ENCODE measurements at places on chromosomes 16 and 17.

DNA sequence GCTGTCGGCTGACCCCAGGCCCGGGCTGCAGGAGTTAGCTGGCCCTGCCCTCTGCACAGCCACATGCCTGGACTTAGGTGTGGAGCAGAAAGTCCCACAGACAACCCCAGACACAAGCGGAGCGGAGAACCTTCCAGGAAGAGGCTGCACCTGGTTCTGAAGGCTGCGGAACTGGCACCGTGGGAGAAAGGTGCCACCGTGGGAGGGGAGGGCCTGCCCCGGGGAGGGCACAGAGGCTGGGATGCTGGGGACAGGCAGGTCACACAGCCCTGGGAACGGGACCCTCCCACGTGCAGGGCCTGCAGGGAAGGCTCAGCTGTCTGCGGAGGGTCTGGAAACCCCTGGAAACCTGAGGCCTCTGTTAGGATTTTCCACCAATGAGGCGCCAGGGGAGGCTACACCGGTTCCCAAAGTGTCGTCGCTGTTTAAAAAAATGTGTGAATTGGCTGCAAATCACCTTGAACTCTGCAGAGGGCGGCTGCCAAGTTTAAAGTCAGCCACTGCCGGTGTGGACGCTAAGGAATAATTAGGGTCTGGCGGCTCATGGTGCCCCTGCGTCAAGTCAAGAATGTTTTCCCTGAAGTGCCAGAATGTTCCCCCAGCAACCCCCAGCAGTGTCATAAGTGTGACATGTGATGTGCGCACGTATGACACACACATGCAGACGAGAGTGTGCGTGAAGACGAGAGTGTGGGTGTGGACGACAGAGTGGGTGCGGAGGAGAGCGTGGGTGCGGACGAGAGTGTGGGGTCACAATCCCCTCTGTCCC lies 50.9 kb upstream of the PABPN1L start:
- DNase-seq: no peak

- no peak for DNase-seq
These were observed 6.1 kb downstream of the ANKS4B start for GRCh38 chr16:21239646-21240045.

DNA sequence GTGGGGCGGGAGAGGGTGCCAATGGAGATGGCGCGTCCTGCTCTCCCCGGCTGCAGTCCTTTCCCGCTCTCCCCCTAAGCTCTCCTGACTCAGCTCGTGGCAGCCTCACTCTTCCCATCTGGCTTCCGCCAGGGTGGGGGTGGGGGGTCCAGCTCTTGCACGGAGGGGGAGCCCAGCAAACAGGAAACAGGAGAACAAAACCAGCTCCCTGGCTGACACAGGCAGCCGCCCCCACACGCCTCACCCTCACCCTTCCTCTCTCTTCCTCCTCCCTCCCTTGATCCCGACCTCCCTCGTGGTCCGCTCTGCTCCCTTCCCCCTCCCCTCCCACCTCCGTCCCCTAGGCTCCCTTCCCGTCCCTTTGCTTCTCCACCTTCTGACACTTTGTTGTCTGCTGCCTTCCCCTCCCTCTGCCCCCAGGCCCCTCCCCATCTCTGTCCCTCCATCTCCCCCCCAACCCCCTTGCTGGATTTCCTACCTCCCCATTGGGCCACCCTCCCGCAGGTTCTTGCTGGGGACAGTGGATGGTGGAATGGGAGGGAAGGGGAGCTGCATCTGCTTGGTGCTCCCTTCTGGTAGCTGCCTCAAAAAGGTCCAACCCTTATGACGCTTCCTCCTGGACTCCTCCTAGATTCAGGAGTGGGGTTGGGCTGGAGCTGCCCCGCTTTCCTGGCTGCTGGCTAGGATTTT lies 23.7 kb downstream of the ARHGAP23 start:
- peak; percentile 98 for DNase-seq

- DNase-seq: peak; percentile 54
These were observed 82.2 kb downstream of the PLXDC1 start for GRCh38 chr17:39069114-39069756.

DNA sequence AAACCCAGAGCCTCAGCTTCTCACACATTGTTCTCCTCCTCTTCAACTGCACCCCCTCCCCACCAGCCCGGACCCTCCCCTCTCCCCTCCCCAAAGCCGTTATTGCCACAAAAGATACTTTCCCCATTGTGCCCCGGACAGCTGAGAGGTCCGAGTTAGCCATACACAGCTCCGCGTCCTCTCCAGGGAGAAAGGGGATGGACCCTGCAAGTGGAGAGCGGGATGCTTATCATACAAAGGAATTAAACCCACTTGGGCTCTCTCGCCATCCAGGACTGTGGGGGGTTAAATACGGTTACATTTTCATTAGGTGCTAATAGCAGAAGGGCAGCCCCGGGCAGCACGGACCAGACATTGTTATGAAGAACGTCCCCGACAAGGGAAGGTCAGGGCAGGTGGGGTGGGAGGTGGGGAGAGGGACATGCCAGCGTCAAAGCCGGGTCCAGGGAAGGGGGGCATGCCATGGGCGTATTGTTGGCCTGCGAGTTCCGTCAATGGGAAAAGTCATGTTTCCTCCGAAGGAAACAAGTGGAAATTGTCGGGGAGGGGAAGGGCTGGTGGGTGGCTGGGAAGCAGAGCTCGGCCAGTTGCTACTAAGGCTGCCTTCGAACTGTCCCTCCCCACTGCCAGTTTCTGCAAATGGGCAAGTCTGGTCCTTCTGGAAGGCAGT lies 99.1 kb downstream of the SOX9 start:
- DNase-seq: no peak

DNA sequence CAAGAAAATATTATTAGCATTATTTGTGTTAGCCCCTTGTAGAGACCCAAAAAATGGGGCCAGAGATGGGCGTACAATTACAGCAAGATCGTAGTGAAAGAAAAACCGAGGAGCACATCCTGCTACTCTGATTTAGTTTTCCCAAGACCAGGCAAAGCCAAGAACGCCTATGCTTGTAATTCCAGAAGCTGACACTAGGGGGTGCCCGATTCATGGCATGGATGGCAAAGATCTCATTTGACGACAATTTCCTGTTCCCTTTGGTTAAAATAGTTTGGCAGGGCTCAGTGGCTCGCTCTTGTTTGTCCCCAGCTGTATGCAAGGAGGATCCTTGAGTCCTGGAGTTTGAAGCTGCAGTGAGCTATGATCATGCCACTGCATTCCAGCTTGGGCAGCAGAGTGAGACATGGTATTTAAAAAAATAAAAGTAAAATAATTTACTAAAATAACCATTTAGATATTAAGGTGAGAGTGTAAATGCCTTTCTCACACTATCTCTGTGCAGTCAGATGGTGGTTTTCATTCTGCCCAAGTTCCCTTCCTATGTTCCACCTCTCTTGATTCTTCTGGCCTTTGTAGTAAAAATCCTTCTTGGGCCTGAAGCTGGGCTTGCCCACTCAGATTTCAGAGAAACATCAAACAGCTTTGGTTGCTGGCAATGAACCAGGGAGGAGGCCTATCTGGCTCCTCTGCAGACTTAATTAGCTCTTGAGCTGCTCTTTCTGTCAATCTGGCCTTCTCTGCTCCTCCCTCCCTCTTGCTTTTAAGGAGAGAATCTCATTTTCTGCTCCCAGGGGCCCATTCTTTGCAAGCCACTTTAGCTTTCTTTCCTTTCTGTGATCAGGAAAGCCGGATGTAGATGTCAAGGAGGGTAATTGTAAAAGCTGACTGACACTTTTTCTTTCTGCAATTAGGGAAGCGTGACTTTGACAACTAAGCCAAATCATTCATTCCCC lies 31.2 kb downstream of the TMEM238L start:
- no peak for DNase-seq

GRCh38 chr17:64289741-64290141 lies 26.7 kb upstream of the TEX2 start:
- DNase-seq: no peak

- DNase-seq: peak; percentile 64
These were observed 191.6 kb downstream of the CCDC182 start for GRCh38 chr17:57553526-57553925.

GRCh38 chr16:68660359-68660795 lies 15.3 kb downstream of the CDH3 start:
- DNase-seq: peak; percentile 75

DNA sequence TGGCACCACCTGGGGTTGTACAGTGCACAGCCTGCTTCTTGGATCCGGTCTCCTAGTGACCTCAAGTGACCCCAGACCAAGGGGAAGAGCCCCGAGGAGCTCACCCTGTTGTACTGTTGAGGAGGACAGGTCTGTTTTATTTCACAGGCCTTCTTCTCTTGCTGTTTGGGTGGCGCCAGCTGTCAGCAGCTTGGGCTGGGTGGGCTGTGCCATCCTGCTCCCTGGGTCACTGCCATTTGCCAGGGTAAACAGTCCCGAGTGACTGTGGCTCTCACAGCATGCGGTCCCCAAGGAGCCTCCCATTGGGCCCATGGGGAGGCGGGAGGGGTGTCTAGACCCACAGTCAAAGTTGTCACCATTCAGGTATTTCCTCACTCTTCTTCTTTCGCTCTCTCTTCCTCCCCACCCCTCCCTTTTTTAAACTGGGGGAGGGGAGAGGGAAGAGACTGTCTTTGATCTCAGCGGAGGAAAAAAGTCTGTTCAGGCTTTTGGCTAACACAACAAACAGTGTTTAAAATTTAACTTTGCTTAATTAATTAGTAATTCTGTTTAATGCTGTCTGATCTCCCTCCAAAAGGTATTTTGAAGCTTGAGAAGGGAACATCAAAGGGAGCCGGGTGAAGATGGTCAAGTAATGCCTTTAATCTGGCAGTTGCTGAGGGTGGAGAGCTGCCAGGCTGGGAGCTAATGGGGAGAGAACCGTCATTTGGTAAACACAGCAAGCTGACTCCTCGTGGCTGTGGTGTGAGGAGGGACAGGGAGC lies 64.0 kb downstream of the SNX20 start:
- no peak for DNase-seq

- DNase-seq: peak; percentile 97
These were observed 20.4 kb downstream of the GAS7 start for GRCh38 chr17:10177913-10178505.

- DNase-seq: peak; percentile 58
These were observed at the start of gene HAS3 for GRCh38 chr16:69105501-69106361. Gene HAS3 (plus strand): TSS chr16:69105653. CDS start chr16:69109396, 3,743 bp downstream.

DNA sequence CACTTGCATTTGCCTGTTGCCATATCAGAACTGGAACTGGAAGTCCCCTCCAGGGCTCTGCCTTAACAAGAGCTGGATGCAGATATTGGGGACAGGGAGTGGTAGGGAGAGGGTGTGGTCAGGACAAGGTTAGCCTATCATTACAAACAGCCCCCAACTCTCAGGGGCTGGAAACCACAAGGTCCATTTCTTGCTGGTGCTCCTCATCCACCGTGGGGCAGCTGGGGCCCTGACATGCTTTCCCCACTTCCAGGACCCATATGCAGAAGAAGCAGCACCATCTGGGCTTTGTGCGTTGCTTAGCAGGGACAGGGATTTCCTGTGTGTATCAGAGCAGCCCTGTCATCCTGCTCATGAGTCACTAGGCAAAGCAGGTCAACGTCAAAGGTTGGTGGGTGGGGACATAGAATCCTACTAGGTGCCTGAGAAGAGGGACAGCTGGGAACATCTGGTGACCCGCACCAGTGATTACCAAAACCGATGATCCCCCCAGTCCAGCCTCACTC lies 26.9 kb downstream of the RGS9 start:
- DNase-seq: peak; percentile 18

DNA sequence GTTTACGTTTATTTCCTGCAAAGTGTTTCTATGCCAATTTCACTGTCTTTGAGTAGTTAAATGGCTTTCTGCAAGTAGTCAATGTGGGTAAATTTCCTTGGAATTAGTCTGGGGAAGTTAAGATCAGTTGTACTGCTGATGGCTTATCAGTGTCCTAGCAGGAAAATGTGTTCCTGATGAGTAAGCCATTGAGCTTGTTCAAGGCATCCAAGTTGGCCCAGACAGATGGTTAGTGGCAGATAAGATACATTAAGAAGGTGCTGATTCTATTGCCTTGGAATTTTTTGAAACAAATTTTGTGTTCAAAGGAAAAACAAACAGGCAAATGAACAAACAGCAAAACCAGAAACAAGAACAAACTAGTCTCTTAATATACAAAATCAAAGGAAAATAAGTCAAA lies 258.4 kb downstream of the MAP2K6 start:
- DNase-seq: peak; percentile 57

- DNase-seq: no peak
These were observed 59.4 kb downstream of the NLK start for GRCh38 chr17:28101919-28102318.

DNA sequence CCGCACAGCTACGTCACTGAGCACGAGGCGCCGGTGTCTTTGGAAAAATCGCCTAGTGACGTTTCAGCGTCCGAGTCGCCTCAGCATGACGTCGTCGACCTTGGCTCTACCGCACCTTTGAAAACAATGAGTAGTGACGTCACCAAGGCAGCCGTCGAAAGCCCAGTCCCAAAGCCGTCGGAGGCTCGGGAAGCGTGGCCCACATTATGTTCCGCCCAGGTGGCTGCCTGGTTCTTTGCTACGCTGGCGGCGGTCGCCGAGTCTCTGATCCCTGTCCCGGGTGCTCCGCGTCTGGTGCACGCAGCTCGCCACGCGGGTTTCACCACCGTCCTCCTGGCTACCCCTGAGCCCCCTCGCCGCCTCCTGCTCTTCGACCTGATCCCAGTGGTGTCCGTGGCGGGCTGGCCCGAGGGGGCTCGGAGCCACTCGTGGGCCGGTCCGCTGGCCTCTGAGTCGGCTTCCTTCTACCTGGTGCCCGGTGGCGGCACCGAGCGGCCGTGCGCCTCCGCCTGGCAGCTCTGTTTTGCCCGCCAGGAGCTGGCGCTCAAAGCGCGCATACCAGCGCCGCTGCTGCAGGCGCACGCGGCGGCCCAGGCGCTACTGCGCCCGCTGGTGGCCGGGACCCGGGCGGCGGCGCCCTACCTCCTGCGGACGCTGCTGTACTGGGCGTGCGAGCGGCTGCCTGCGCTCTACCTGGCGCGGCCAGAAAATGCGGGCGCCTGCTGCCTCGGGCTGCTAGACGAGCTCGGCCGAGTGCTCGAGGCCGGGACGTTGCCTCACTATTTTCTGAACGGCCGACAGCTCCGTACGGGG lies 1.5 kb downstream of the TMEM102 start:
- DNase-seq: peak; percentile 62

DNA sequence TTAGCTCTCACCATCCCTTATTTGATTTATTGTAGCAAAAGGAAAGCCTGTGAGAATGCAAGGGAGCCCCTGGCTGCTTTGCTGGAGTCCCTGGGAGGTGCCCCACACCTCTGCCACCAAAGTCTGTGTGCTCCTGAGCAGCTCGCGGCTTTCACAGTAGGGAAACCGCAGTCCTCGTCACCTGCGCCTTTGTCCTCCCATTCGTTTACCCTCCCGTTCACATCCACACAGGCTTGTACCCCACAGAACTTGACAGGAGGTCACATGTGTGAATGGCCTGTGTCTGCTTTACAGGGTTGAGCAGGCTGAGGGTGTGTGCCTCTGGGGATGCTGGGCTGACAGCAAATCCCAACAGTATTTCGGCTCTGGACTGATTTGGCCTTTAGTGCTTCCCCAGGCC lies 152.5 kb downstream of the LGALS9B start:
- no peak for DNase-seq

GRCh38 chr16:85722128-85722893 lies 28.6 kb downstream of the C16orf74 start:
- DNase-seq: no peak

DNA sequence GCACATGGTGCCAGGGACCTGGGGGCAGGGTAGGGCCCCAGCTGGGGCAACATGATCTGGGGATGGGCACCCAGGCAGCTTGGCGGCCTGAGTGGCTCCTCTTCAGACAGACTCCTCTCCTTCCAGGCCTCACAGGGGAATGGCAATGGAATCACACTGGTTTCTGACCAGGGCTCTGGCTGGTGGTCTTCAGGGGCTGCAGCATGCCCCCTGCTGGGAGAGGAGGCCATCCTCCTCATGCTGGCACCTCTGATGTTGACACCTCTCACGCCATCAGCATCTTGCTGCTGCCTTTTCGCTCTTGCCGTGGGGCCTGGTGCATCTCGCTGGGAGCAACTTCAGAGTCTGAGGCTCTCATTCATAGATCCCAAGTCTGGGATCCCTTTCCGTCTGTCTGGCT lies 11.2 kb upstream of the GFOD2 start:
- DNase-seq: no peak
